Mesenchymal stem cell (in vitro differentiated cells and primary cell): ENCODE measurements at places on chromosomes 13 and 19.

GRCh38 chr19:38849147-38849859 is 483 bp downstream of the HNRNPL start:
- H3K4me1 ChIP-seq, result peaks cover 27% of the 10 kb centered on the region
- H3K36me3 ChIP-seq, result peaks cover 39% of the 10 kb centered on the region
- peak overlapping the region; percentile 78 for H3K27ac ChIP-seq
- H3K27me3 ChIP-seq, result no peaks in the 10 kb centered on the region
- DNase-seq, result peak; percentile 94
- H3K4me3 ChIP-seq, result peak overlapping the region; percentile 99

DNA sequence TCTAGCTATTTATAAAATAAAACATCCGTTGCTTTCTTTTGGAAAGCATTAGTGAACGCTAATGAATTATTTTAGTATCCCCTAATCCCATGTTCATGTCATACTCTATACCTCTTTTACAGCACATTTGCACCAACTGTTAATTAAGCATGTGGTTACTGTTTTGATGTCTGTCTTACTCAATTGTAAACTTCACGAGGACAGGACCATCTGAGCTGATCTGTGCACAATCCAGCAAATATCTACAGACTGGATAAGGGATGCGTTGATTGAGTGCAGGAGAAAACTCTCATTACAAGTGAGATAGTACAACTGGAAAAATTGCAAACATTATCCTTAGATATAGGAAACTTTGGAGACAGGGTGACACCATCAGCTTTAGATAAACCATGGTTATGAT is 201.1 kb downstream of the PCDH20 start:
- H3K4me3 ChIP-seq, result no peak overlapping the region
- H3K27me3 ChIP-seq, result no peaks in the 10 kb centered on the region
- H3K36me3 ChIP-seq, result no peaks in the 10 kb centered on the region
- no peaks in the 10 kb centered on the region for H3K4me1 ChIP-seq
- H3K27ac ChIP-seq, result no peak overlapping the region

- H3K36me3 ChIP-seq, result no peaks in the 10 kb centered on the region
- no peak overlapping the region for H3K27ac ChIP-seq
- peak; percentile 56 for DNase-seq
- peaks cover 47% of the 10 kb centered on the region for H3K27me3 ChIP-seq
- H3K4me3 ChIP-seq, result no peak overlapping the region
Measured at GRCh38 chr19:5826531-5827341, 12.8 kb downstream of the FUT6 start.

GRCh38 chr19:31167690-31168089 is 181.5 kb downstream of the TSHZ3 start:
- H3K4me3 ChIP-seq, result no peak overlapping the region
- H3K4me1 ChIP-seq, result peaks cover 11% of the 10 kb centered on the region
- no peaks in the 10 kb centered on the region for H3K36me3 ChIP-seq
- H3K27ac ChIP-seq, result no peak overlapping the region
- no peak for DNase-seq

- no peaks in the 10 kb centered on the region for H3K36me3 ChIP-seq
- H3K27ac ChIP-seq, result no peak overlapping the region
- H3K4me3 ChIP-seq, result no peak overlapping the region
- DNase-seq, result peak; percentile 59
- H3K27me3 ChIP-seq, result peaks cover 11% of the 10 kb centered on the region
- no peaks in the 10 kb centered on the region for H3K4me1 ChIP-seq
Measured at GRCh38 chr19:17889609-17890214, 18.0 kb downstream of the SLC5A5 start.

- peaks cover 34% of the 10 kb centered on the region for H3K4me1 ChIP-seq
- H3K27ac ChIP-seq, result peak overlapping the region; percentile 98
- DNase-seq, result peak; percentile 90
- peak overlapping the region; percentile 95 for H3K4me3 ChIP-seq
Measured at GRCh38 chr19:44848036-44848811, 2.1 kb downstream of the NECTIN2 start.

GRCh38 chr13:27005556-27005955 is 166.1 kb downstream of the USP12 start:
- peaks cover 18% of the 10 kb centered on the region for H3K4me1 ChIP-seq
- no peak overlapping the region for H3K4me3 ChIP-seq
- DNase-seq, result no peak
- H3K36me3 ChIP-seq, result no peaks in the 10 kb centered on the region
- H3K27ac ChIP-seq, result no peak overlapping the region

- no peak overlapping the region for H3K4me3 ChIP-seq
- peaks cover 3% of the 10 kb centered on the region for H3K27me3 ChIP-seq
- H3K4me1 ChIP-seq, result peaks cover 8% of the 10 kb centered on the region
- DNase-seq, result peak; percentile 82
Measured at GRCh38 chr19:44800461-44800860, 8.4 kb upstream of the BCAM start.

GRCh38 chr13:93848247-93848646 is 621.6 kb downstream of the GPC6 start:
- no peak overlapping the region for H3K27ac ChIP-seq
- no peaks in the 10 kb centered on the region for H3K27me3 ChIP-seq
- no peak for DNase-seq
- no peaks in the 10 kb centered on the region for H3K36me3 ChIP-seq
- no peaks in the 10 kb centered on the region for H3K4me1 ChIP-seq

DNA sequence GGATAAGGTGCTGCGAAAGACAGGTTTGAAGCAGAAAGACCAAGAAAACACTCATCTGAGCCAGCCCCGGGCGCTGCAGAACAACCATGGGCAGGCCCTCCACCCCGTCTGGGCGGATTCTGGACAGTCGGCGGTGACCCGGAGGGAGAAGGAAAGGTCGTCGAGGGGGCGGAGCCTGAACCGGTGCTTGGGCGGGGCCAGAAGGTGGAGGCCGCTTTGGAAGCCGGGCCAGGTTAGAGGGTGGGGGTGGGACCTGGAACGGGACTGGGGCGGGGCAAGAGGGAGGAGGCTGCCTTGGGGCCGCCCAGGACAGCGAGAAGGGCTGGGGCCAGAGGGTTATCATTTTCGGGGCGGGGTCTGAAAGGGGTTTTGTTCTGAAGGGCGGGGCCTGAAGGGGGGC is 5.0 kb upstream of the ZNF765 start:
- no peak for DNase-seq
- H3K4me3 ChIP-seq, result no peak overlapping the region
- no peaks in the 10 kb centered on the region for H3K27me3 ChIP-seq

- H3K27me3 ChIP-seq, result peaks cover 55% of the 10 kb centered on the region
- no peaks in the 10 kb centered on the region for H3K36me3 ChIP-seq
- H3K4me3 ChIP-seq, result no peak overlapping the region
- H3K27ac ChIP-seq, result no peak overlapping the region
Measured at GRCh38 chr19:47432091-47432490, 12.8 kb upstream of the MEIS3 start.

- H3K4me3 ChIP-seq, result no peak overlapping the region
- DNase-seq, result no peak
- H3K36me3 ChIP-seq, result peaks cover 3% of the 10 kb centered on the region
- H3K27me3 ChIP-seq, result peaks cover 6% of the 10 kb centered on the region
Measured at GRCh38 chr13:24008679-24009078, 111.4 kb upstream of the C1QTNF9B start.

- no peaks in the 10 kb centered on the region for H3K27me3 ChIP-seq
- H3K27ac ChIP-seq, result no peak overlapping the region
- peaks cover 77% of the 10 kb centered on the region for H3K36me3 ChIP-seq
- no peak overlapping the region for H3K4me3 ChIP-seq
- DNase-seq, result no peak
Measured at GRCh38 chr19:46723023-46723461, 6.1 kb upstream of the PRKD2 start.

DNA sequence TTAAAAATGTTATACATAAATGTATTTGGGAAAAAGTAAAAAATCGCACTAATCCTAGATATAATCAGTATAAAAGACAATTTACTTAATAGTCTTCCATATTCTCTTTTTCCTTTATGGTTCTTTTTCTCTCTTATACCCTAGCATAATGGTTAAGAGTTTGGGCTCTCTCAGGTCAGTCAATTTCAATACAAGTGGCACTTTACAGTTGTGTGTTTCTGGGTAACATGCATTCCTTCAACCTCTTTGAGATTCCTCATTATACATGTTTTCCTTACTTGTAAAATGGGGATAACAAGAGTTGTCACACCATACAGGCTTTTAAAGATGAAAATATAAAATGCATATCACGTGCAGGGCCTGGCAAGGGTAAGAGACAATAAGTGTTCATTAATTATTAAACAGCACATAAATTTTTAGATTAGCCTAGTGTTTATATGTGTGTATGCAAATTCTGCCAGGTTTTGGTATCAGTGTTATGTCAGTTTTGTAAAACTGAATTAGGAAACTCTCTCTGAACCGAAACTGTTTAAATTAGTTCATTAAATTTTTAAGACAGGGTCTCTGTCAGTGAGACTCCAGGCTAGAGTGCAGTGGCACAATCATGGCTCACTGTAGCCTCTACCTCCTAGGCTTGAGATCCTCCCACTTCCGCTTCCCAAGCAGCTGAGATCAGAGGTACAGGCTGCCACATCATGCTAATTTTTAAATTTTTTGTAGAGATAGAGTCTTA is 49.8 kb downstream of the ELF1 start:
- peaks cover 6% of the 10 kb centered on the region for H3K4me1 ChIP-seq
- H3K36me3 ChIP-seq, result no peaks in the 10 kb centered on the region
- DNase-seq, result no peak
- H3K4me3 ChIP-seq, result no peak overlapping the region
- H3K27me3 ChIP-seq, result no peaks in the 10 kb centered on the region

- no peak overlapping the region for H3K27ac ChIP-seq
- no peaks in the 10 kb centered on the region for H3K4me1 ChIP-seq
- H3K4me3 ChIP-seq, result no peak overlapping the region
- no peak for DNase-seq
- no peaks in the 10 kb centered on the region for H3K27me3 ChIP-seq
Measured at GRCh38 chr13:74865656-74866055, 616.3 kb downstream of the TBC1D4 start.

GRCh38 chr13:101181076-101181685 is 235.1 kb downstream of the NALCN start:
- H3K27ac ChIP-seq, result no peak overlapping the region
- H3K36me3 ChIP-seq, result no peaks in the 10 kb centered on the region
- DNase-seq, result no peak

DNA sequence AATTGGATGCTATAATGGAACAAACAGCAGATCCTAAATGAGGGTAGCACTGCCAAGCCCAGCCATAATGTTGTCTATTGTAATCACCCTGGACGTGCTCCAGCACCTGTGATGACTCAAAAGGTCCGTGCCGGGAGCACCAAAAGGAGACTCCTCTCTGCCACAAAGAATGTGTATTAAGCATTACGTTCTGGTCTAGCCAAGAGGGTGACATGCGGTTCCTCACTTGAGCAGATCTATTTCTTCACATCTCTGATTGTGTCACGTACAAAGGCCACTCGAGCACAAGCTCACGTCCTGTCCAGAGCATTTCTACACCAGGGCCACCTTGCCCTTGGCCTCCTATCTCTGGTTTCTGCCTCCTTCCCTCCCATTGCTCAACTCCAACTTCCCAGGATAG is 219.9 kb upstream of the IRS2 start:
- no peak overlapping the region for H3K27ac ChIP-seq
- no peak overlapping the region for H3K4me3 ChIP-seq
- H3K4me1 ChIP-seq, result peaks cover 5% of the 10 kb centered on the region
- no peaks in the 10 kb centered on the region for H3K36me3 ChIP-seq

- no peaks in the 10 kb centered on the region for H3K36me3 ChIP-seq
- no peak for DNase-seq
- H3K4me3 ChIP-seq, result no peak overlapping the region
Measured at GRCh38 chr13:85597790-85598500, 201.3 kb downstream of the SLITRK6 start.

DNA sequence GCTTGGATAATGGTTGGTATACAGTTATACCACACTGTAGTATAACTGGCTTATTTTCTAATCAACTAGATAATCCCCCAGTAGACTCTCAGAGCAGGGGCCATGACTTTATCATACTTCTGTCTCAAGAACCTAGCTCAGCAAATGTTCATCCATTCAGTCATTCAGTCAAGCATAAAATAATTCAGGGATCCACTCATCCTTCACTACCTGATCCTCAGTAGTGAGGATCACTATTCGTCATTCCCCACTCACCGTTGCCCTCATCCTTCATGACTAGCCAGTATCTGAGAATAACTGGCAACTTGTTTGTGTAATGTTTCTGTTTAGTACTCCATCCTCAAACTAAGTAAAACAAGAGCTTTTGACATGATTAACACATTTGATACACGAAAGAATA is 77.6 kb downstream of the TSC22D1 start:
- H3K4me1 ChIP-seq, result peaks cover 12% of the 10 kb centered on the region
- H3K36me3 ChIP-seq, result peaks cover 3% of the 10 kb centered on the region
- H3K27me3 ChIP-seq, result no peaks in the 10 kb centered on the region
- no peak for DNase-seq
- no peak overlapping the region for H3K27ac ChIP-seq

DNA sequence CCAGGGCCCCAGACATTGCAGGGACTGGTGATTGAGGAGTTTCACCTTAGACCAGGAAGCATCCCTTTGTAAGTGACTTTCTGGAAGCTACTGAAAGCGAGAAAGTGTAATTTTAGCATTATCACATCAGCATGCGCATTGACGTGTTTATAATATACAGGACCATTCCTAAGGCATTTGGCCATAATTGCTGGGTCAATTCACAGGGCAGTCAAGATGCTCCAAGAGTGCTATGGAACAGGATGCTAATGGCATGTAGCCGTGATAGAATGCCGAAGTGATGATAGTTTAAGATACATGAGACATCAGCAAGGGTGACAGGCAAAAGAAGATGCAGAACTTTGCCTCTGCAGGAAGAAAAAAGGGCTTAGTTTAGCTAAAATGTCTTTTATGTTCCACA is 347.6 kb upstream of the NBEA start:
- DNase-seq, result no peak
- no peak overlapping the region for H3K4me3 ChIP-seq
- no peak overlapping the region for H3K27ac ChIP-seq
- no peaks in the 10 kb centered on the region for H3K4me1 ChIP-seq

DNA sequence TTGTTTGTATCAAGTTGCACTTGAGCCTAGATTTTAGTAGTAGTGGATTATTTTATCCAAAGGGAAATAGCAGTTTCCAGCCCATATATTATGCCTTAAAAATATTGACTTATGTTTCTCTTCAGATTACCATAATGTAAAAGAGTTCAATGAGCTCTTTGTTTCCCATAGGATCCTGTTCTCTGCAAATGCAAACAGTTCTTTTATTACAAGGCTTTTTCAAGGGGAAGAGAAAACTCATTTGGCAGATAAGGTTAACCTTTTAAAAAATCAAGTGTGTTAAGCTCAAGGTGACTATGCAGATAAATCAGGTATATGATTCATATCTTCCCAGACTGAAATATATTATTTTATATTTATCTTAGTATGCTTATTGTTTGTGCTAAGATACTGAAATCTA is 961.2 kb upstream of the SPRY2 start:
- no peaks in the 10 kb centered on the region for H3K27me3 ChIP-seq
- no peak overlapping the region for H3K27ac ChIP-seq
- DNase-seq, result no peak
- no peak overlapping the region for H3K4me3 ChIP-seq
- no peaks in the 10 kb centered on the region for H3K36me3 ChIP-seq

GRCh38 chr13:108795841-108796240 is 166.4 kb downstream of the MYO16 start:
- no peak overlapping the region for H3K4me3 ChIP-seq
- no peaks in the 10 kb centered on the region for H3K36me3 ChIP-seq

DNA sequence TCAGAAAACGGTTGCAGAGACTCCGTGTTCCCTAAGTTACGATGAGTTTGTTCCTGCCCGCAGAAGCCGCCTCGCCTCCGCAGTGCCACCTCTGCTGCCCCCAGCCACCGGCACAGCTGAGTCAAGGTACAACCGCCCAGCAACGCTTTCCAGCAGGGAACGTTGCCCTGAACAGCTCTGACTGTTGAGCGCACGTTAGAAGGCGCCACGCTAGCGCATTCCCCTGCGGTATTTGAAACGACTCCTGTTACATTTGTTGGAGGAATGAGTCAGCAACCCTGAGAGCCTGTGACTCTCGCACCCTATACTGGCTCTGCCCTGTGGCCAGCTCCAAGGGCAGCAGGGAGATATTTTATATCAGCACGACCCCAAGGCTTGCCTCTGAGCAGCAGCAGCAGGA is 302.8 kb downstream of the TEX29 start:
- no peaks in the 10 kb centered on the region for H3K36me3 ChIP-seq
- H3K4me3 ChIP-seq, result no peak overlapping the region
- H3K27me3 ChIP-seq, result no peaks in the 10 kb centered on the region
- no peaks in the 10 kb centered on the region for H3K4me1 ChIP-seq
